GM12864 (cell line): ENCODE measurements at places on chromosomes 11 and 22.

DNA sequence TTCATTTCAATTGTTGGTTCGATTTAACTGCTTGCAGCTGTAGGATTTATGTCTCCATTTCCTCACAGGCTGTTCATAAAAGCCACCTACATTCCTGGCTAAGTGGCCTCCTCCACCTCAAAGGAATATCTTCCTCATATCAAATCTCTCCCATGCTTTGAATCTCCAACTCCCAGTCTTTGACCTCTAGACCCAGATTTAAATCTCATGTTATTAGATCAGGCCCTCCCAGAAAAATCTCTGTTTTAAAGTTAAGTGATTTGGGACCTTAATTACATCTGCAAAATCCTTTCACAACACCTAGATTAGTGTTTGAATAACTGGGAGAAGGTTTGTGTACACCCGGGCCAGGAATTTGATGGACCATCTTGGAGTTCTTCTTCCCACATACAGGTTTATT is 33.9 kb upstream of the POLA2 start:
- no peak for DNase-seq

GRCh38 chr11:70298243-70298915 is 27.9 kb downstream of the PPFIA1 start:
- DNase-seq: no peak

GRCh38 chr11:19524171-19524671 is 188.4 kb upstream of the NAV2 start:
- DNase-seq: no peak

GRCh38 chr11:122883646-122883979 is 1.1 kb downstream of the JHY start:
- DNase-seq: no peak

- DNase-seq: no peak
Measured at GRCh38 chr11:104637662-104638170, 260.5 kb downstream of the CASP12 start.

- no peak for DNase-seq
Measured at GRCh38 chr11:120296554-120296953, 28.5 kb upstream of the TLCD5 start.

DNA sequence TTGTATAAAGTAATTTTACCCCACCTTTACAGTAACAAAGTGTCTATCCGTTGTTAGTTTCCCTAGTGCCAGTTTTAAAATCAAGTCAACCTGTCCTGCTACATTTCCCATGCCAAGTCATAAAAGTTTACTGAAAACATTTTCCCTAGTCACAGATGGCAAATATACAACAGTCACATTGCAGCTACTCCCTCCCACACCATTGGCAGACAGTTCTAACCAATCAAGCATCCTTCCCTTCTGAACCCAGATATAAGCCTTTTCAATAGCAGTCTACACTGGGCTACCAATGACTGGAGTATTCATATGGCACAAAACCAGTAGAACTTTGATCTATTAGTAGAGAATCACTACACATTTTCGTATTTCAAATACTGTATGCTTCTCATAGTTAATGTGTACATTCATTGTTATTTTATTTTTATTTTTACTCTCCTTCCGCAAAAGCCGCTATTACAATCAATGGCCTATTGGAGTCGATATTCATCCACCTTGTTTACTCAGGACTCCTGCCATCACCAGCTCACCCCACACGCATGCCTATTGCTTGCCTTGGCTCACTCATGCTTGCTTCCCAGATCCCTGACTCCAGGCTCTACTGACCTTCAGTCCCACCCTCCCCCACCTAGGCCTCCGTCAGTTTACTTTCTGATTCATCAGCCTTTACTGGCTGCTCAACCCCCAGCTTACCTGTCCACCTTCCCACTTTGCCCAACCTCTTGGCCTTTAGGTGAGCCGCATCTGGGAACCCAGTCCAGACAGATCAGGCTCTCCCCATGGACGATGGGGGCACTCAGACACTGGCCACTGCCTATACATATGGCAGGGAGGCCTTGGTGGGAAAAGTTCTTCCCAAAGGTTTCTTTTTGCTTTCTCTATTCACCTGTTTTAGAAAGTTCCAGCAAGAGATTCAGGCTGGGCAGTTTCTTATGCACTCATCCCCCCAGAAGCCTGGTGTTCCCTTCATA is 408.4 kb downstream of the SOX6 start:
- no peak for DNase-seq

GRCh38 chr22:35226958-35227647 is 30.2 kb upstream of the HMGXB4 start:
- DNase-seq: no peak
